B cell (primary cell): ENCODE measurements at places on chromosomes 7 and 10. TPM values are rescaled to one million over a fixed set of nuclear protein-coding genes. Genes with fewer than 3 reads are reported as not detected.
A peak's percentile ranks its signal among the peaks of the same experiment; 100 is the strongest.

- no peak overlapping the region for H3K4me3 ChIP-seq
- no peaks in the 10 kb centered on the region for H3K27me3 ChIP-seq
These were observed 47.5 kb downstream of the FEZF1 start for GRCh38 chr7:122257056-122257455.

DNA sequence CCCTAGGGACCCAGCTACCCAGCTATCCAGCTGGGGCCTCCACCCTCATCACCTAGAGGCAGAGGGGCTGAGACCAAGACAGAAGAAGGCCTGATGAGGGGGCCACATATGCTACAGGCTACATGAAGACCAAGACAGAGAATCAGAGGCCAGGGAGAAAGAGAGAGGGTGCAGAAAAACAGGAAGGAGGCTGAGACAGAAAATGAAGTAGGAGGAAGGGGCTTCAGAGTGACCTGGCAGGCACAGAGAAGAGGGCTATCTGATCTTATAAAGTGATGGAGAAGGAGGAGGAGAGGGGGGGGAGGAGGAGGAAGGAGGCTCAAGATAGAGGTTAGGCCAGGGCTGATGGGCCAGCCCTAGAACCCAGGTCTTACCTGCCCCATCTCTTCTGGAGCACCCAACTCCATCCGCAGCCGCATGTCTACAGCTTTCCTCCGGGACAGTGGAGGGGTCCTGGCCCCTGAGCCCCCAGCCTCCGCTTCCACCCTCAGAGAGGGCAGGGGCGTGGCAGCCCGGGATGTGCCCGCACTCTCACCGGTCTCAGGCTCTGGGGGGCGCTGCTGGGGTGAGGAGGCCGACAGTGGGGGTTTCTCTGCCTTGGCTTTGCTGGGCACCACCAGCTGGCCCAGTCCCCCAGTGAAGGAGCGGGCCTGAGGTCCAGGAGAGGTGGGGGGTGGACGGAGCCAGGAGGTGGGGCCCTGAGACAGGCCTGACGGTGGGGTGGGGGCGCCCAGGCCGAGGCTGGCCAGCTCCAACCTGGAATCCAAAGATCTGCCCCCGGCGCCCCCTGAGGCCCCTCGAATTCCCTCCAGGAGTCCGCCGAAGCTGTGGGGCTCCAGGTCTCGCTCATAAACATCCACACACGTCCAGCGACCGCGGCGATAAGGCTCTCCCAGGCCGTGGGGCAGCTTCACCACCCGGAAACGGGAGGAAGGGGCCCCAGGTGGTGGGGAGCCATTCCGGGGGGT is 1.8 kb downstream of the TSC22D4 start:
- H3K4me3 ChIP-seq: peak overlapping the region; percentile 99
- H3K27me3 ChIP-seq: no peaks in the 10 kb centered on the region
- DNase-seq: peak; percentile 39
- peaks cover 34% of the 10 kb centered on the region for H3K4me1 ChIP-seq
- H3K27ac ChIP-seq: peak overlapping the region; percentile 89
- peaks cover 1% of the 10 kb centered on the region for H3K36me3 ChIP-seq

- no peaks in the 10 kb centered on the region for H3K27me3 ChIP-seq
- no peak overlapping the region for H3K27ac ChIP-seq
- DNase-seq: no peak
- no peak overlapping the region for H3K4me3 ChIP-seq
These were observed 339.4 kb downstream of the FRMD4A start for GRCh38 chr10:13991353-13991752.

The CTAGE4 gene
- not detected in 2 replicates for total RNA-seq

The TAS2R40 gene
- total RNA-seq: not detected in 2 replicates
